NCI-H460 (cell line): ENCODE measurements at places on chromosomes 5 and 9. TPM values are rescaled to one million over a fixed set of nuclear protein-coding genes. Genes with fewer than 3 reads are reported as not detected.

DNA sequence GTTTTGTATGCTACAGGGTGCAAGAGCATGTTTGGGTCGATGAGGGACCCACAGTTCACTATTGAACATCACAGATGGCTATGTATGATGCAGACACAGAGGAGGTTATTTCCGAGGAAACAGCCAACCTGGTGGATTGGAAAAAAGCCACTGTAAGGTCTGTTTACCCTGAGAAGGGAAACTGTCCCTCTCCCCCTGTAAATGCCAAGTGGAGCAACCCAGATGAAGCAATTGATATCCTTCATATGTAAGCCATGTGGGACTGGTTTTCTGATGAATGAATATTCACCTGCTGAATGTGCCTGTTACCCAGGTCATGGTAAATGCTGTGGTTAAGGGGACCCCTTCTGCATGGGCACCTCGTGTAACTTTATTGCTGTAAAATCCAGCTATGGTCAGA, 14.8 kb upstream of the CTSV start:
- DNase-seq = no peak

DNA sequence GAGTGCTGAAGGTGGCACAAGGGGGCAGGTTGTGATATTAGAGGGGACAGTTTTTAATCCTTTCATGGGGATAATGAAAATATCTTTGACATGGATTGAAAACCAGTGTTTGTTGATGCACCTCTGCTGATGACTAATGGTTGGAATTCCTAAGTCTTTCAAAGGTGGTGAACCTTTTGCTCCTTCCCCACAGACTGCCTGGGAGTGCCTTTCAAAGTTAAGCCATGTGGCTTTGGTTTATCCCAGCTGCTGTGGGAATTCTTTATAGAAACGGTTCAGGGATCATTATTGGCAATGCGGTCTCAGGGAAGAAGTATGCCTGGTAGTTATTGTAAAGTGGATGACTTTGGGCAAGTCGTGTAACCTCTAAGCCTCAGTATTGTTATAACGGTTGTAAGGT, 45.7 kb downstream of the PIP5K1B start:
- DNase-seq = no peak

DNA sequence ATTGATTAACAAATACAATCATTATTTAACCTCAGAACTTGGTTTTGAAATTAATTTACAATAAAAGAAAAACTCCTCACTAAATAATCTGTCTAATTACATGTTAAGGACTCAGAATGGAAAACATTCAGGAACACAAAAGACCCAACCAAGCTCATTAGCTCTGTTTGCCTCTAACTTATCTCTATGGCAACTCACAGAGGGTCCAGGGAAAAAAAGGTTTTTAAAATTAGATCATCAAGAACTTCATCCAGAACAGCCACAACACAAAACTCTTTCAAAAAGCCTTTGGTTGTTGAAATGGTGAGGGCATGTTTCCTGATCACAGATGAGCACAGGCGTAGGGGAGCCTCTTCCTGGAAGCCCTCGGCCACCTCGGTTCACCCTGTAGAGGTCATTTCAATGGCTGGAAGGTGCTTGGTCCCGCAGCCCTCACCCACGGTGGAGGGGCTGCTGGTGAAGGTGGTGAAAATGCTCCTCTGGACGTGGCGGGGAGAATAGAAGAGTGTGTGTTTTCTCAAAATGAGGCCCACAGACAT, 17.2 kb upstream of the TCF7 start:
- no peak for DNase-seq

DNA sequence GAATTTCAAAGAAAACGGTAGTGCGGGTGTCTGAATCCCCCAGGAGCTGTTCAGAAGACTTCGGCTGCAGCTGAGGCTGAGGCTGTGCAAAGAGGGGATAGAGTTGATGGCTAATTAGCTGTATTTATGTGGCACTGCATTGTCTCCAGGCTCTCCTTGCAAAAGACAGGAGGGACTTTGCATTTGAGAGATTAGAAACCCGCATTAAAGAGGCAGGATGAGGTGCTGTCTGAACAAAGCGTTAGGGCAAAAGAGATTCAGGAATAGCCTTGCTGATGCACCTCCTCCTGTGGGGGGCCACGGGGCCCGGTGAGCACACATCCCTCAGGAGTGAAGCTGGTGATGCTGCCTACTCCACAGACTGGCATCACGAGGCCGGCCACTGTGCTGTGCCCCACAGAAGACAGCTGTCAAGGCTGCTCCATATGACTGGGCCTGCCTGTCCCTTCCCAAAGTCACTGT, 343.6 kb upstream of the DAP start:
- DNase-seq = no peak

DNA sequence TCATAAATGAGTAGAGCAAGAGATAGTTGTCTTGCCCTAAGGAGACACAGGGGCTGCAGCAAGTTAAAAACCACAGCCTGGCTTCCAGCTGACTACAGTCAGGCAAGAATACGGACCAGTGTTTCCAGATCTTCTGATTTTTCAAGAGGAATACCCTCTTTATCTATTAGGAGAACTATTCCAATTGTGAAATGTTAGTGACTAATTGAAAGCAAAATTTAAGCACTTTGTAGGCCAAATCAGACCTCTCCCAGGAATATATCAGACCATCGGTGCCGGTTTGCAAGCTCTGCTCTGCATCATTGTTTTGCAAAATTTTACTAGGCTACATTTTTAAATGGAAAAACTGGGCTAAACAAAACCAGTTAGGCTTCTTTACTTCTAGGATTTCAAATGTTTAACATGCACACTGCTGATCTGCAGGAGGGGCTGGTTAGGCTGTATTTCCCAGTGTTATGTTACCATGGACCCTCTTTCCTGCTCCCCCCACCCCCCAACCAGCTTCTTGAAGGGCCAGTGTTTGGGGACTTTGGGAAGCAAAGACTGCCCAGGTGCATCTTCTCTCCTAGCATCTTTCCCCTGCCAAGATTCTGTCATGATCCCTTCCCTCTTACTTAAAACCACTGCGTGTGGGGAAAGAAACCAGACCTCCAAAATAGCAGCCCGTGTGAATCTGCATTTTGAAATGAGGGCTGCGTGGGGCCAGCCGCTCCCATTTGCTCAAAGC, 1.1 kb upstream of the ARSI start:
- no peak for DNase-seq

CXCL14 gene
- total RNA-seq = 0.12 and 0.26 TPM in 2 replicates

DNA sequence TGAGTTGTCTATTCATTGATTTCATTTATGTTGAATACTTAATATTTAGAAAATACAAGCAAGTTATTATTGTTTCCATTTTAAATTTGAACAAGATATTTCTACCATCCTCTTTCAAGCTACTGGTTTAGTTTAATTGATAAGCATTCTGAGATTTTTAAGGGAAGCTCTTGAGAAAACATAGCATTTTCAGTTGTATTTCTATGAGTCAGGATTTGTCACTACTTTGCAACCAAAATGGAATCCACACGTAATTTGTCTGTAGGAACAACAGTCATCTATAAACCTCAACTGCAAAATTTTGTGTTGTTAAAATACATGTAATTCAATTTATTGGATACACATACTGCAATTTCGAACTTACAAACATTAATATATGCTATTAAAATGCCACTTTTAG, 74.0 kb downstream of the PRR16 start:
- no peak for DNase-seq

GRCh38 chr5:124923131-124923530, 176.7 kb upstream of the ZNF608 start:
- no peak for DNase-seq

GRCh38 chr5:139658928-139659667, 10.9 kb downstream of the CXXC5 start:
- no peak for DNase-seq
